ENCODE measurements at places on chromosomes 6 and 20.

DNA sequence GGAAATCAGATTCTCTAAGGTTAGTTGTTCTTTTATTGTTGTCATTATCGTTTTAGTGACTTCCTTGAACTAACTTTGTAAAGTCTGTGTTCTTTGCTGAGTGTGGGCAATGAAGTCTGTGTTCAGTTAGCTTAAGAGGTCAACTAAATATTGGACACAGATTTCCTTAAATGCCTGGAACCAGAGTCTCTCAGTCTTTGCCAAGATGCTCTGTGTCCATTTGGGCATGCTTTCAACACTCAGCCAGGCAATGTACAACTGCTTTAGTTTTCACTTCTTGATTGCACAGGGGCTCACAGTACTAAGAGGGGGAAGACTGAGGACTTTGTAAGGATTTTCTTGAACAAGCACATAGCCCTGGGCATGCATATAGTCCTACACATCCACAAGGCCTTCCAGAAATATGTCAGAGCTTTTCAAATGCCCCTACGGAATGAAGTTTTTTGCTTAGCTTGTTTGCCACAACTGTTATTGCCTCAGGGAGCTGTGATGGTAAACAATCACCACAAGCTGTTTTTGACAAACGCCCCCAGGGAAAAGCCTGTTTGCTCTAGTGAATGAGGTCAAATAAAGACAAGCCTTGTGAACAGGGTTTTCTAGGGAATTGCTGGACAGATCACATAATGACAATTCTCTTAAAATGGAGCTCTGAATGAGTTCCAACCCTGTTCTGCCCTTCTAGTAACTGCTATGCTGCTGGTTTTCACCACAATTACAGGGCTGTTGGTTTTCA, 82.5 kb downstream of the B3GAT2 start:
- no peak for DNase-seq

DNA sequence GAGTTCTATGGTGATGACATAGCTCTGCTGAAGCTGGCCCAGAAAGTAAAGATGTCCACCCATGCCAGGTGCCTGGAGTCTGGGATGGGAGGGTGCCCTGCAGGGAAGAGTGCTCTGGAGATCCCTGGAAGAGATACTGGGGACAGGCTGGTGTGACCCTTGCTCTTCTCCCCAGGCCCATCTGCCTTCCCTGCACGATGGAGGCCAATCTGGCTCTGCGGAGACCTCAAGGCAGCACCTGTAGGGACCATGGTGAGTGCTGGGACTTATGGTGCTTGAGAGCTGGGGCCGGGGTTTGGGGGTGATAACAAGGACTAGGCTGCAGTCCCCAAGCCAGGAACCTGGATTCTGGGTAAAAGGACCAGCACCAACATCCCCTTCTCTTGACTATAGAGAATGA, 2.2 kb upstream of the CFB start:
- DNase-seq, result no peak

DNA sequence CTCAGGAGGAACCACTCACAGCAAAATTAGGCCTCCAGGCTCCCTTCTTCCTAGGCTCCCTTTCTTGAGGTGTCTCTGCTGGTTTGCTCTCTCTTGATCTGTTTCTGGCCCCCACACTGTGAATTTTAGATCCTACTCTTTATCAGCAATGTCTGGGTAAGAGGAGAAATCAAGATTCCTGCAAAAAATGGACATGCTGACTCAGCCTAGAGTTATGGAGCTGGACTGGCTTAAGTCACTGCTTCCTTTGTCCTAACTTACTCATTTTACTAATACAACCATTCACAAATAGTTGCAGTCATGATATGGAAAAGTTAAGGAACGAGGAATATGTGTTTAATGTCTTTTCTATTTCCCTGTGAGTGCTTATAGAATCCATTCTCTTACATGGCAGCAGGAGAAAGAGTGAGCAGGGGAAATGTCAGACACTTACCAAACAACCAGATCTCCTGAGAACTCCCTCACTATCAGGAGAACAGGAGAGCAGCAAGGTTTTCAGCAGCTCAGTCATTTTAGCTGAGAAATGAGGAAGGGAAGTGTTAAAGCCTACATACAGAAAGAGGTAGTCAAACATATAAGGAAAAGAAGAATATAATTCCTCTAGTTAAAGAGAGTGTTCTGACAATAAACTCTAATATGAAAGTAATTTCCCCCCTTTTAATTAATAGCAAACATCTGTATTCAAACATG, 160.8 kb downstream of the PDE7B start:
- DNase-seq, result no peak

GRCh38 chr6:42251500-42251899, 33.8 kb upstream of the MRPS10 start:
- no peak for DNase-seq

DNA sequence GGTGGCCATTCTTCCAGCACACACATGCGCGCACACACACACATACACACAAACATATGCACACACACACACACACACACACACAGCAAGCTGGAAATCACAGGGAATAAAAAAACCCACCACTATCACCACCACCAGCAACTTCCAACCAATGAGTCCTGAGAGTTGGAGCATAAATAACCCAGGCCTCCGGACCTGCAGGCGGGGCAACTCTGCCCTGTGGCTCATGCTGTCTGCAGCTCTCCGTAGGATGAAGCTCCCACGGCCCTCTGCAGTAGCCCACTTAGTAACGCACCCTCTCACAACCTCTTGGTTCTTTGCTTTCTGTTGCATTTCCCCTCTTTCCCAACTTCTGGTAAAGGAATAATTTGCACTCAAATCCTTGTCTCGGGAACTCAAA, 275.2 kb downstream of the PREX1 start:
- no peak for DNase-seq

DNA sequence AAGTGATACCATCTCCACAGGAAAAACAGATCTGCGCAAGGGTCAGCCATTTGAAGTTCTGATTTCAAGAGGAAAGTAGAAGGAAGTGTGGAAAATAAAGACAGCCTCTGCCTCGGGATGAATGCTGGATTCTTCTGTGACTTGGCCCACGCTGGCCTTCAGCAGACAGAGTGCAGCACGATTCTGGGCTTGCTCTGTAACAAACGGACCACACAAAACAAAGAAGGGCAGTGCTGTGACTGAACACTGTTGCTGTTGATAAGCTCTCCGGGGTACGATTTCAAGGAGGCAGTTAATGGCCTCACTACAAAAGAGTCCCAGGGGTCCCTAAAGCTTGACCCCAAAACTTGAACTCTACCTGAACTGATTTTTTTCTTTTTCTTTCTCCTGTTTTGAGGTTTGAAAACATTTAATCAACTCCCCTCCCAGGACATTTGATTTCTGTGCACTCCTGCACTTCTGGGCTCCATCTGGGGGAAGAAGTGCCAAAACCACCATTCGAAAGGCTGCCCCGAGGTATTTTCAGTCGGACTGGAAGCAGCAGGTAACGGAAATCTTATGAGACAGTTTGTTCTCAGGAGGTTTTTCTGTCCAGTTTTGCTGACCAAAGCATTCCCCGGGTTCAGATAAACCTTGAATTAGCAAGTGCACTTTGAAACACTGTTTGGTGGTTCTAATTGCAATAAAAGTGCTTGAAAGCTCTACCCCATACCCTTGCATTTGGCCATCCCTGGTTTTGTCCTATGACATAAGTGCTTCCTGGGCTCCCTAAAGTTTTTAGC, 189.6 kb downstream of the MYLK4 start:
- no peak for DNase-seq

- peak; percentile 11 for DNase-seq
Observed at GRCh38 chr20:36344517-36345132, 38.5 kb downstream of the DLGAP4 start.

DNA sequence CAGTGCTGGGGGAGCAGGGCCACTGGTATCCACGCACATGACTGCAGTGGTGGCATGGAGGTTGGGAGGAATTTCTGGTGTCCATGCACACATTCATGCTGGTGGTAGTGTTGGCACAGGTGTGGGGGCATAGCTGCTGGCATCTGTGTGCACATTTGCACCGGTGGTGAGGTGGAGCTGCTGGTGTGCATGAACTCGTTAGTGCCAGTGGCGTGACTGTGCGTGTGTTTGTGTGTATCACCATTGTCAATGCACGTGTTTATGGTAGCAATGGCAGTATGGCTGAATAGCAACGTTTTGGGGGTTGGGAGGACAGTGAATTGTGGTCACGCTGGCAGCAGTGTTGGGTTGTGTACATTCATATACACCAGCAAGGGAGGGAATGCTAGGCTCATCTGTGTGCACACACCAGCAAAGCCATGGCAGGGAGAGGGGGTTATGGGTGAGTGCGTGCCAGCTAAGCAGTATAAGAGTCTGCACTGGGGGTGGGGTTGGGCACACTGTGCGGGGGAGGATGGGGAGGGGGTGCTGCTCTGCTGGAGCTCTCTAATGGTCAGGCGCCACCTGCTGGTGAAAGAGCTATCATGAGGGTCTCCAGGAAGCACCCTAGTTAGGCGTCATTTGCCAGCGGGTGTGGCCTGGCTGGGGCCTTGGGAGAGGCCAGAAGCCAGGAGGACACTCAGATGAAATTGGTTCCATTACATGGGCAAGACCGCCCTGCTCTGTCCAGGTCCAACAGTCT, 626.1 kb upstream of the ID4 start:
- no peak for DNase-seq

DNA sequence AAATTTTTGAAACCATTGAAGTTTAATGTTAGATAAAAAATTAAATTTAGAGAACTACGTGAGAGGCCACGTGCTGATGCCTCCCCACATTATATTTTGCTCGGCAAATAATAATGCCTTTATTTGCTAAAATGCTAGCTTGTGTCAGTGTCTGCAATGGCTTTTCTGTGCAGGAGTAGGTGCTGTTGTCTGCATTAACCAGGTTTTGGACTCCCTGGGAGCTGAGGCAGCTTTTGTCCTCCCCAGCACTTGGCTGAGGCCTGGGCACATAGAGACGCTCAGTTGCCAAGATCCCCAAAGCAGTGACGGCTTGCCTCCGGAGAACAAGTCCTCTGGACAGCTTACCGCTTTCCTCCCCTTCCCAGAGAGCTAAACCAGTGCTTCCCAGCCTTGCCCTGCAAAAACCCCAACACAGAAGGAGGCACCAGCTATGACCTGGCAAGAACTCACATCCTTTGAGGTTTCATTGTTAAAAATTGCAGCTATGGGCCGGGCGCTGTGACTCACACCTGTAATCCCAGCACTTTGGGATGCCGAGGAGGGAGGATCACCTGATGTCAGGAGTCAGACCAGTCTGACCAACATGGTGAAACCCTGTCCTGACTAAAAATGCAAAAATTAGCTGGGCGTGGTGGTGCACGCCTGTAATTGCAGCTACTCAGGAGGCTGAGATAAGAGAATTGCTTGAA, 59.9 kb downstream of the KAT14 start:
- no peak for DNase-seq

- DNase-seq, result no peak
Observed at GRCh38 chr20:24566656-24567055, 97.2 kb downstream of the SYNDIG1 start.

Data from stimulated activated CD4-positive, alpha-beta T cell treated with anti-CD3 and anti-CD28 coated beads, Interleukin-4, amount 100 ng/mL, for 24 hours (primary cell).